Dermis blood vessel endothelial cell (primary cell): ENCODE measurements at places on chromosomes 12 and 14. TPM values are rescaled to one million over a fixed set of nuclear protein-coding genes. Genes with fewer than 3 reads are reported as not detected.

The MYH6 gene
- total RNA-seq, result not detected in 2 replicates

The PACS2 gene
- 63.6 and 74.0 TPM in 2 replicates for total RNA-seq

The TRHDE gene
- 0.05 and 0.51 TPM in 2 replicates for total RNA-seq

The KRT5 gene
- total RNA-seq, result 0.42 and 2.7 TPM in 2 replicates

The ACOT6 gene
- not detected in 2 replicates for total RNA-seq

The IFNG-AS1 gene
- not detected in 2 replicates for total RNA-seq

The ACVRL1 gene
- total RNA-seq, result 680 and 721 TPM in 2 replicates

The CNTN1 gene
- total RNA-seq, result 0.05 and 0.17 TPM in 2 replicates
